ENCODE measurements at places on chromosomes 7 and 10.

GRCh38 chr7:15407910-15408309, 153.9 kb downstream of the AGMO start:
- no peak for DNase-seq

- DNase-seq, result no peak
Measured at GRCh38 chr10:112750427-112751167, 199.4 kb upstream of the TCF7L2 start.

- no peak for DNase-seq
Measured at GRCh38 chr7:101575168-101575567, 53.9 kb downstream of the MYL10 start.

DNA sequence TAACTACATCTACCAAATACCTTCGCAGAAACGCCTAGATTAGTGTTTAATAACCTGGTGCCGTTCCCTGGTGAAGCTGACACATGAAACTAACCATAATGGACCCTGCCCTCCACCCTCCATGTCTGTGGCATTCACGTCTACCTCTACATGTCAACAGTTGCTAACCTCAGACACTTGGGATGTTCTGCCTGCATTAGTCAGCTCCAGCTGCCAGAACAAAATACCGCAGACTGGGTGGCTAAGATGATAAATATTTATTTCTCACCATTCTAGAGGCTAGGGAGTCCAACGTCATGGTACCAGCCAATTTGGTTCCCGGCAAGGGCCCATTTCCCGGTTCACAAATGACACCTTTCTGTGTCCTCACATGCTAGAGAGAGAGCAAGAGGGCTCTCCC, 118.5 kb upstream of the CHST15 start:
- DNase-seq, result no peak

- no peak for DNase-seq
Measured at GRCh38 chr10:43094085-43094484, 17.2 kb downstream of the RET start.

DNA sequence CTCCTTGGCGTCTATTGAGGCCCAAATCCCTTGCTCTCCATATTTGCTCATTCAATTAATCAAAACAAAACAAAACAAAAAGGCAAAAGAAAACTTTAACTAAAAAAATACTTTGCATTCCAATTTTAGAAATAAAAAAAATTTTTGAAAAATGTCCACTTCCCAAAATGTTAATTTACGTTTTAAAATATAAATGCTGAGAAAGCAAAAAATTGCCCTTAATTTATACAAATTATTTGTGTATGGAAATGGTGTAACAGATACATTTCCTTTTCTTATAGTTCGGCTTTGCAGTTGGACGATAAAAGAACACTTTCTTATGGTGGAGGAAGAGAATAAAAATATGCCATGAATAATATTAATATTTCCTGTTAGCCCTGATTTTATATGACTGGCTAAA, 652.8 kb upstream of the PFKP start:
- no peak for DNase-seq

DNA sequence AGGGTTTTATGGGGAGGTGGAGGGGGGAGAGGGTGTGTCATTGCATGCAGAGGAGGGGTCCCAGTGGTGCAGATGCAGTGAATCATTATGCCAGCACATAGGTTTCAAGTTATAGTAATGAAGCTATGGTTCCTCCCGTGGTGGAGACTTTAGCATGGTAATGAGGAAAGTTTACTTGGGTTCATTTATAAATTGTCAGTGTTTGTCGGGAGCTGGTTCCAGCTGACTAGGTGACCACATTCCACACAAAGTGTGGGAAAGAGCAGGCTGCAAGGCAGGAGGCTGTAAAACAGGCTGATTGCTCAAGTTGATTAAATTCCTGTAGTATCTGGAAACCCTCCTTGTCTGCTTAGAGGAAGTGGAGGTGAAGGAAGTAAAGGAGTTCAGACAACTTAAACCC, 78.9 kb downstream of the SRI start:
- no peak for DNase-seq

DNA sequence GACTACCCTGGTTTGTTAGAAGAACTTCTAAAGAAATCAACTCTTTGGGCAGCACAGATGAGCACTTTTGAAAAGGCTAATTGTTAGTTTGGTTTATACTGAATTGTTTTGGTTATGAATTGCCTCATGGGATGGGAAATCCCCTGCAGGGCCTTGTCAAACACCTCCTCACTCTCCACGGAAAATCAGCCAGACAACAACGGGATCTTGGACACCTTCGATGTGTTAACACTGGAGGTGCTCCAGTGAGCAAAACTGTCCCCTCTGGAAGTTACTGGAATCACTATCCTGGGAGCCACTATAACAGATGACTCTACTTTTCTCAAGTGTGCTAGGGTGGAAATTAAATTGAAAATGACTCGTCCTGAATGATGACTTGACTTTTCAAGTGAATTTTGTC, 38.7 kb downstream of the CDK6 start:
- no peak for DNase-seq

GRCh38 chr7:130872756-130873448, 138.9 kb upstream of the KLF14 start:
- no peak for DNase-seq

- DNase-seq, result no peak
Measured at GRCh38 chr7:83148776-83149175, 13.9 kb downstream of the PCLO start.

DNA sequence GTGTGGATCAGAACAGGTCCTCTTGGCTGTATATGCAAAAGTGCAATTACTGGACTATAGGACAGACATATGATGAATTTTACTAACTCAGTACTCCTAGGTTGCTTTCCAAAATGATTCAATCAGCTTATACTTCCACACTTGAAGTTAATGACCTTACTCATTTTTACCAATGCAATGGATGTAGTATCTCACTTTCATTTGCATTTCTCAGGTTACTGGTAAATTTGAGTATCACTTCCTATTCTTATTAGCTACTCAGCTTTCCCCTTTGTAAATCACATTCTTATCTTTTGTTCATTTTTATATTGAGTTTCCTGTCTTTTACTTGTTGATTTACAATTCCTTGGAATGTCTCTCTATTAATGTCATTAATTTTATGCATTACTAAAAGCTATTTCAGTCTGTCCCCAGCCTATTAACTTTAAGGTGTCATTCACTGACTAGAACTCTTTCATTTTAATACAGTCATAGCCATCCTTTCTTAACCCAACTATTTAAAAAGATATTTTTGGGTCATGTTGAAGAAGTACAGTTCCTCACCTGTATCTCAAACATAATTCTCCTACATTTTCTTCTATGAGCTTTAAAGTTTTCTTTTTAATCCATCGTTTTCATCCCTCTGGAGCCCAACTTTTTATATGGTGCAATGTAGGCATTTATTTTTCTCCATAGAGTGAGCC, 88.6 kb downstream of the VIM start:
- DNase-seq, result no peak

GRCh38 chr10:70529848-70530247, 51.3 kb downstream of the PALD1 start:
- DNase-seq, result no peak

DNA sequence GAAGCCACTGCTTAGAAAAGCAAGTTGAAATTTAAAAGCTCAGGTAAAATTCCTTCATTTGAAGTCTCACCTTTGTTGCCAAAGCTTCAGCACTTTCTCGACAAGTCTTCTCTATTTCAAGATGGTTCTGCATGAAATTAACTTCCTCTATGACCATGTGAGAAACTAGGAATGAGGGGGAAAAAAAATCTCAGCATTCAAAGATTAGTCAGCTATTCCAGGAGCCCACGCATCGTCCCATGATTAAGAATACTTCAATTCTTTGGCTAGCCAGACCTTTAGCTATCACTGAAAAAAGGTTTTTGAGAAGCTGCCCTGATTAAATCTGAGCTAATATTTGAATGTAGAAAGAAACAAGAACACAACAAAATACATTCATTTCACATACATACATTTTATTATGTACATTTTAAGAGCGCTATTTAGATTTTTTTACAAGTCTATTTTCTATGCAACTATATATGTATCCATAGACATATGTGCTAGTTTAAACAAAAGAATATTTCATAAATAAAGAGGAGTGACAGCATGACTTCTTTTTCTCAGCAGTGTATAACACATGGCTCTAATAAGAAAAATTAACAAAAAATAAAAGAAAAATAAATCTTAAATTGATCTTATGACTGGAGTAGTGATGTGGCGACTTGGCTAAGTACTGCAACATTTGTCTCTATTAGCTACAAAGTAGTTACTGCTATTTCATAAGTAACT, 44.8 kb downstream of the SHTN1 start:
- no peak for DNase-seq

- DNase-seq, result no peak
Measured at GRCh38 chr10:23343591-23344240, 881 bp downstream of the C10orf67 start.

GRCh38 chr10:17145239-17145638, 15.6 kb upstream of the CUBN start:
- DNase-seq, result no peak

DNA sequence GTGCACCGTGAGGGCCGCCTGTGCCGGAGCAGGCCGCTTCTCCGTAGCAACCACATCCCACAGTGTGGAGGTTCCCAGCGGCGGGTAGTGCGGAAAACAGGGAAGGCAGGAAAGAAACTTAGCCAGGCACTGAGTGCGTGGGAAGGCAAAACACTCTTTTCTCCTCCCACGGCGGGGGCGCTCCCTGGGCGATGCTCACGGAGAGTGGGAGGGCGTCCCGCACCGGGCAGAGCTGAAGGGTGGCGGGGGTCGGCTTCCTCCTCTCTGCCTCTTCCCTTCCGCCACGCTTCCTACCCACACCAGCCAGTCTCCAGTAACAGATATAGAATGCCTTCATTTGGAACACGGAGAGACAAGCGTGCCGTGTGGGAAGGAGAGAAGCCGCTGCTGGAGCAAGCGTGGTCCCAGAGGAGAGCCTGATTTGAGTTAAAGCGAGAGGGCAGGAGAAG, 252.5 kb downstream of the PAXIP1 start:
- no peak for DNase-seq

GRCh38 chr10:99123336-99123735, 112.3 kb downstream of the HPSE2 start:
- DNase-seq, result no peak

GRCh38 chr10:66639371-66639770, 286.5 kb upstream of the LRRTM3 start:
- no peak for DNase-seq

DNA sequence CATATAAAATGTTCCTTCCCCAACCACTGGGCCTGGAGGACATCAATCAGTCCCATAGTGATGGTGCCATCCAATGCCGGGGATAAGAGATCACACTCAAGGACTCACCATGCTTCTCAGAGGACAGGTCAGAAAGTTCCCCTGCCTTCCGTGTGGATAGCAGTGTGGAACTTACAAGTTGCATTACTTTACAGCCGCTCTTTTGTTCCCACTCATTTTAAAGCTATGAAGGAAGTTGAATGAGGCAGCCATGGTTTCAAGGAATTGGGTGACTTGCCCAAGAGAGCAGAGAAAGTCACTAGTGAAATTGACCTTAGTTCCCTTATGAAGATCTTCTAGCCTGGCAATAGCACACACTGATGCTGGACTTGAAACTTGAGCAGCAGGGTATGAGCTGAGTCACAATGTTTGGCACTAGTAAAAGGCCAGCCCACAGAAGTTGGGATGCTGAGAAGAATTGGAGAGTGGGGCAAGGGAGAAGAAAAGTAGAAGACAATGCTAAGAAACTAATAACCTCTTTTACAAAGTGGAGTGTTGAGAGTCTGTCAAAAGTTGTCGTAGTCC, 78.7 kb downstream of the CXCL12 start:
- DNase-seq, result no peak

DNA sequence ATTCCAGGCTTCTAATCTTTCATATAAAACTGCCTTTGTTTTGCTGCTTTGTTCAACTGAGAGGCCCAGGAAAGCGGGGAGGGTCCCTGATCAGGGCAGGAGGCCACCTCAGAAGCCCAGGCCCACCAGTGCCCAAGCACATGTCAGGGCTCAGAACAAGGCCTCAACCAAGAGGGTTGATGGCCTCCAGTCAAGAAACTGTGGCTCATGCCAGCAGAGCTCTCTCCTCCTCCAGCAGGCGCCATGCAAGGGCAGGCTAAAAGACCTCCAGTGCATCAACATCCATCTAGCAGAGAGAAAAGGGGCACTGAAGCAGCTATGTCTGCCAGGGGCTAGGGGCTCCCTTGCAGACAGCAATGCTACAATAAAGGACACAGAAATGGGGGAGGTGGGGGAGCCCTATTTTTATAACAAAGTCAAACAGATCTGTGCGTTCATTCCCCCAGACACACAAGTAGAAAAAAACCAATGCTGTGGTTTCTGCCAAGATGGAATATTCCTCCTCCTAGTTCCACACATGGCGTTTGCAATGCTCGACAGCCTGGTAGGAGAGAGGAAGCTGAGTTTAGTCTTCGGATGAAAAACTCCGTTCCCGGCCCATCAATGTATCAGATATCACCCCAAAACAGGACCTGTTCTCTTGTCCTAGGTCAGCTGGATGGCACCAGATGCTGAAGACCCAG, 34.0 kb downstream of the PSAP start:
- DNase-seq, result no peak

DNA sequence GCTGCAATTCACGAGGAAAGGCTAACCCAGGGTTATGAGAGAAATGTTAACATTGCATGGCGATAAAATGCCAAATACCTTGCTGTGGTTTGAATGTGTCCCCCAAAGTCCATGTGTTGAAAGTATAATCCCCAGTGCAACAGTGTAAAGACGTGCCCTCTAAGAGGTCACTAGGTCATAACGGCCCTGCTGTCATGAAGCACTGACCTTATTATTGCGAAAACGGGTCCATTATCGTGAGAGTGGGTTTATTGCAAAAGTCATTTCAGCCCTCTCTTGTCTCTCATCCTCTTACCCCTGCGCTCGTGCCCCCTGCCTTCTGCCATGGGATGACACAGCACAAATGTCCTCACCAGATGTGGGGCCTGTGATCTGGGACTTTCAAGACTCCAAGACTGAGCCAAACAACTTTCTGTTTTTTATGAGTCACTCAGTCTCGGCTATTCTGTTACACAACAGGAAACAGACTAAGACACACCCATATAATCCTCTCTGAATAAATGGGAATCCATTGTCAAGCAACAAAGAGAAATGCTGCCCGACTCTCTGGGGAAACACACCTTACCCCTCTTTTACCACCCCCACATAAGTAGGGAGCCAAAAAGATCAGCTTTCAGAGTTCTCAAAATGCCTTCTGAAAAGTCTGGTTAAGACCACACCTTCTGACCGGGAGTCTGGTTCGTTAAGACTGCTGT, 73.1 kb upstream of the UCN3 start:
- no peak for DNase-seq
